ENCODE measurements at places on chromosomes 1 and 21. TPM values are rescaled to one million over a fixed set of nuclear protein-coding genes. Genes with fewer than 3 reads are reported as not detected.

GRCh38 chr1:51627672-51628071 lies 10.8 kb downstream of the OSBPL9 start:
- H3K4me1 ChIP-seq = no peaks in the 10 kb centered on the region
- no peaks in the 10 kb centered on the region for H3K36me3 ChIP-seq
- H3K27me3 ChIP-seq = no peaks in the 10 kb centered on the region
- no peak overlapping the region for H3K4me3 ChIP-seq

GRCh38 chr1:10965546-10966226 lies 46.8 kb upstream of the TARDBP start:
- no peaks in the 10 kb centered on the region for H3K27me3 ChIP-seq
- peaks cover 69% of the 10 kb centered on the region for H3K4me1 ChIP-seq
- H3K36me3 ChIP-seq = no peaks in the 10 kb centered on the region
- peak; percentile 58 for DNase-seq
- H3K27ac ChIP-seq = peak overlapping the region; percentile 77
- H3K4me3 ChIP-seq = 0 out of 2 replicates have a peak overlapping the region, but pooled peaks have one; percentile 25

- no peaks in the 10 kb centered on the region for H3K27me3 ChIP-seq
- no peaks in the 10 kb centered on the region for H3K36me3 ChIP-seq
- DNase-seq = no peak
These were observed 119.2 kb downstream of the ITSN1 start for GRCh38 chr21:33761441-33762036.

GRCh38 chr21:15094706-15095105 lies 29.9 kb upstream of the NRIP1 start:
- no peak overlapping the region for H3K27ac ChIP-seq
- no peak for DNase-seq
- H3K36me3 ChIP-seq = no peaks in the 10 kb centered on the region
- H3K27me3 ChIP-seq = no peaks in the 10 kb centered on the region
- no peak overlapping the region for H3K4me3 ChIP-seq

Gene CPLANE2
- polyA plus RNA-seq = 2.3 TPM

DNA sequence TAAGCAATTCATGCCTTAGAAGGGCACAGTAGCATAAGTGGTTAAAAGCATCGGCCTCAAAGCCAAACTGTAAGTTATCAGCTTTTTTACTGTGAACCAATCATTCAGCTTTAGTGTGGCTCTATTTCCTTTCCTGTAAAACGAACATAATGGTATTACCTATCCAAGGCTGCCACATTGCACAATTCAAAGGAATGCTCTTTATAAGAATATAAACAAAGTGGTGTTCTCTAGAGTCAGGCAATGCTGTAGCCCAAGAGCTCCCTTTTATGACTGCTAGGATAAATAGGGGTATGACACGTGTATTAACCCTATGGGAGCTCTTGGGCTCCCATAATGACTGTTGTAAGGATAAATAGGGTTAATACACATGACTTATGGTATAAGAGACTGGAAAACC lies 25.4 kb downstream of the INTS7 start:
- H3K27me3 ChIP-seq = no peaks in the 10 kb centered on the region
- DNase-seq = no peak
- H3K27ac ChIP-seq = no peak overlapping the region
- no peaks in the 10 kb centered on the region for H3K4me1 ChIP-seq
- H3K36me3 ChIP-seq = peaks cover 4% of the 10 kb centered on the region

Gene HPDL
- 57.3 TPM for polyA plus RNA-seq

Gene RIPK4
- polyA plus RNA-seq = not detected

DNA sequence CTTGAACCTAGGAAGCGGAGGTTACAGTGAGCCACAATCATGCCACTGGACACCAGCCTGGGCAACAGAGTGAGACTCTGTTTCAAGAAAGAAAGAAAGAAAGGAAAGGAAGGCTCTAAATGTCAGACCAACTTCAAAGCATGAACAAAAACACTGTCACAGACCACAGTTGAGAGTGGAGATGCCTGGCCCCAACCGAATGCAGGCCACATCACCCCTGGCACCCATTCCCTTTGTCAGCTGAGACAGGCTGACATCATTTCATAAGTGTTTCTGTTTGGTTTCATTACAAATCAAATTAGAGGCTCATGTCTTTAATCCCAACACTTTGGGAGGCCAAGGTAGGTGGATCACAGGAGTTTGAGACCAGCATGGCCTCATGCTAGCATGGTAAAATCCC lies 28.6 kb upstream of the NADK start:
- H3K4me3 ChIP-seq = no peak overlapping the region
- no peak overlapping the region for H3K27ac ChIP-seq
- H3K4me1 ChIP-seq = peaks cover 2% of the 10 kb centered on the region

DNA sequence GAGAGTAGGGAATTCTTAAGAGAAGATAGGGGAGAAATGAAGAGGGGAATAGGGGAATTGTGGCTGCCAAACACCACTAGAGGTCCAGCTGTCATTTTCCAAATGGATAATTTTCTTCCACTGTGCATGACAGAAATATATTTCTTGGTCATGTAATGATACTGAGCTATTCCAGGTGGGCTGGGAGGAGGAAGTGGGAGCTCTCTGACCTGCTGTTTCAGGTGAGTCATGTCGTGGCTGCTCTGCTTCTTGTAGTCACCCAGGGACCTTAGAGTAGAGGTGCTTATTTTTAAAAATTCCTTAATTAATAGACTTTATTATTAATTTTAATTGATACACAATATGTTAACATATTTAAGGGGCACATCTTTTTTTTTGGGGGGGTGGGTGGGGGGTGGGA lies 11.9 kb downstream of the PDE4B start:
- no peaks in the 10 kb centered on the region for H3K4me1 ChIP-seq
- DNase-seq = no peak
- no peak overlapping the region for H3K4me3 ChIP-seq
- H3K36me3 ChIP-seq = no peaks in the 10 kb centered on the region

- H3K27ac ChIP-seq = no peak overlapping the region
- no peaks in the 10 kb centered on the region for H3K27me3 ChIP-seq
- no peaks in the 10 kb centered on the region for H3K36me3 ChIP-seq
- no peaks in the 10 kb centered on the region for H3K4me1 ChIP-seq
- no peak for DNase-seq
These were observed 61.4 kb downstream of the CASZ1 start for GRCh38 chr1:10734962-10735544.

Gene ITLN1
- not detected for polyA plus RNA-seq

- no peak for DNase-seq
- no peaks in the 10 kb centered on the region for H3K36me3 ChIP-seq
- H3K27me3 ChIP-seq = no peaks in the 10 kb centered on the region
- no peak overlapping the region for H3K4me3 ChIP-seq
- H3K27ac ChIP-seq = no peak overlapping the region
These were observed 117.6 kb downstream of the CASZ1 start for GRCh38 chr1:10678852-10679251.

Gene TXLNA
- 86.1 TPM for polyA plus RNA-seq

DNA sequence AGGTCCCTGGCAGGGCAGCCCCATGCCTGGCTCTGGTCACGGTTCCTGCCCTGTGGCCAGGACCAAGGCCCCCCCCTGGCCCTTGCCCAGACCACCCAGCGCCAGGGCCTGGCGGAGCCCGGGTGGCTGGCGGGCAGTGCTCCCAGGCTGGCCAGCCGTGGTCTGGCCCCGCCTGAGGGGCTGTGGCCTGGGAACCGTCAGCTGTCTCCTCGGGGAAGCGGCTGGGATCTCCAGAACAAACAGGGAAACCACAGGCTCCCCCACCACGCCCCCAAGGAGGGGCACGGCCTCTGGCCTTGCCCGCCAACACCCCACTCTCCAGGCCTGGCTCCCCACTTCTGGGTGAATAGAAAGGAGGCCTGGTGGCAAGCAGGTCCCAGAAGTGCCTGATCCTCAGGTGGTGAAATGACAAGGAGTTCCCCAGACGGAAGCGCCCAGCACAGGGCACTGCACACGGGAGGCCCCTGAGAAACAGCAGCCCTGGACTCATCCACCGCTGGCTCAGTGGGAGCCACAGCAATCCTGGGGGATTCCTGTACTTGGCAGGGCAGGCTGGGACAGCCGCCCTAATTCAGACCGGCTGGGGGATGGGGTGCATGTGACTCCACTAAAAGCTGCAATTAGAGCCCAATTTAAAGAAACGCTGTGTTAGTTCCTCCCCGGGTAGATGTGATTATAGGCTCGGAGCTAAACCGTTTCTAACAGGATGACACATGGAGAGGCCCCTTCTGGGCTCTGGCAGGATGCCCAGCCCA lies 78.9 kb downstream of the RAP1GAP start:
- no peak overlapping the region for H3K4me3 ChIP-seq
- no peak for DNase-seq
- H3K27ac ChIP-seq = no peak overlapping the region

- H3K27me3 ChIP-seq = no peaks in the 10 kb centered on the region
- H3K27ac ChIP-seq = no peak overlapping the region
- no peak for DNase-seq
- H3K4me3 ChIP-seq = no peak overlapping the region
- H3K4me1 ChIP-seq = no peaks in the 10 kb centered on the region
These were observed 50.8 kb downstream of the CRP start for GRCh38 chr1:159663552-159663951.

GRCh38 chr21:39952265-39952664 lies 85.0 kb downstream of the PCP4 start:
- no peaks in the 10 kb centered on the region for H3K4me1 ChIP-seq
- DNase-seq = no peak
- H3K27ac ChIP-seq = no peak overlapping the region
- no peaks in the 10 kb centered on the region for H3K36me3 ChIP-seq
- H3K27me3 ChIP-seq = no peaks in the 10 kb centered on the region
- H3K4me3 ChIP-seq = no peak overlapping the region

GRCh38 chr1:57423135-57423655 lies 665 bp downstream of the DAB1 start:
- H3K27ac ChIP-seq = no peak overlapping the region
- H3K4me3 ChIP-seq = no peak overlapping the region
- no peak for DNase-seq

DNA sequence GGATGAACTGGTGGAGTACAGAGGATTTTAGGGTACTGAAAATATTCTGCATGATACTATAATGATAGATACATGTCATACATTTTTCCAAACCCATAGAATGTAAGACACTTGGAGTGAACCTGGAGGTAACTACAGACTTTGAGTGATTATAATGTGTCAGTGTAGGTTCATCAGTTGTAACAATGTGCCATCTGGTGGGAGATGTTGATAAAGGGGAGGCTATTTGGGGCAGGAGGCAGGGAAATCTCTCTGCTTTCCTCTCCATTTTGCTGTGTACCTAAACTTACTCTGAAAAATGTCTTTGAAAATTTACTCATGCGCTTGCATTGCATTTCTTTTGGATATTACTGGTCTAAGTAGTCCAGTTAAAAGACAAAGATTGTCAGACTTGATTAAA lies 35.2 kb downstream of the PTBP2 start:
- H3K4me3 ChIP-seq = no peak overlapping the region
- peaks cover 4% of the 10 kb centered on the region for H3K36me3 ChIP-seq
- no peak for DNase-seq
- H3K27me3 ChIP-seq = no peaks in the 10 kb centered on the region
- no peak overlapping the region for H3K27ac ChIP-seq
- H3K4me1 ChIP-seq = no peaks in the 10 kb centered on the region

DNA sequence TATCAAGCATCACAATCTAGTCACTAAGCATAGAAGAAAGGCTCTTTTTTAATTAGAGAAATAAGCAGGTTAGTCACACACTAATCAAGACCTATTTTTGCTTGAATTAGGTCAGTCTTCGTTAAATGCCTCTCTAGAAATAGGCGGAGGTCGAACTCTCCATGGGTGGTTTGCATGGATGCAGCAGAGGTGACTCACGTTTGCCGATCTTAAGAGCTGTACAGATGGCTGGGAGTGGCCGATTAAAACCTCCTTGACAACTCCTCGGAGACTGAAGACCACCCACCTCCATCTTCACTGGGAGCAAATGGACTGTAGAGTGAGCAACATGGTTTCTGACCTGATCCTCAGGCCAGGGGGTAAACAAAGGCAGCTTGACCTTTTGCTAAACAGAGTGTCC lies 249.3 kb downstream of the ZNF648 start:
- no peak for DNase-seq
- H3K27me3 ChIP-seq = no peaks in the 10 kb centered on the region
- no peaks in the 10 kb centered on the region for H3K4me1 ChIP-seq
- no peaks in the 10 kb centered on the region for H3K36me3 ChIP-seq
- no peak overlapping the region for H3K27ac ChIP-seq
- no peak overlapping the region for H3K4me3 ChIP-seq

DNA sequence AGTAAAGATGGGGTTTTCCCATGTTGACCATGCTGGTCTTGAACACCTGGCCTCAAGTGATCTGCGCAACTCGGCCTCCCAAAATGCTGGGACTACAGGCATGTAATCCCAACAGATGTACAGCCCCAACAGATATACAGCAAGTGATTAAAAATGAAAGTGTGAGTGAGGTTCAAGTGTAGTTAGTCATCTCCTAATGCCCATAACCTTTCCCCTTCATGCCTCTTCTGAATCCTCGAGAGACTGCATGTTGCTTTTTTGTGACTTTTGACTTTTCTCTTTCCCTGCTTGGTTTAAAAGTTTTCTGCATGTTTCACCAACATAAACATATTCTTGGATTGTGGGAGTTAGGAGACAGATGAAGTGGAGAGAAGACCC lies 31.2 kb downstream of the KCNK2 start:
- no peaks in the 10 kb centered on the region for H3K4me1 ChIP-seq
- no peak overlapping the region for H3K27ac ChIP-seq
- no peaks in the 10 kb centered on the region for H3K27me3 ChIP-seq
- no peaks in the 10 kb centered on the region for H3K36me3 ChIP-seq
- no peak for DNase-seq
- H3K4me3 ChIP-seq = no peak overlapping the region

DNA sequence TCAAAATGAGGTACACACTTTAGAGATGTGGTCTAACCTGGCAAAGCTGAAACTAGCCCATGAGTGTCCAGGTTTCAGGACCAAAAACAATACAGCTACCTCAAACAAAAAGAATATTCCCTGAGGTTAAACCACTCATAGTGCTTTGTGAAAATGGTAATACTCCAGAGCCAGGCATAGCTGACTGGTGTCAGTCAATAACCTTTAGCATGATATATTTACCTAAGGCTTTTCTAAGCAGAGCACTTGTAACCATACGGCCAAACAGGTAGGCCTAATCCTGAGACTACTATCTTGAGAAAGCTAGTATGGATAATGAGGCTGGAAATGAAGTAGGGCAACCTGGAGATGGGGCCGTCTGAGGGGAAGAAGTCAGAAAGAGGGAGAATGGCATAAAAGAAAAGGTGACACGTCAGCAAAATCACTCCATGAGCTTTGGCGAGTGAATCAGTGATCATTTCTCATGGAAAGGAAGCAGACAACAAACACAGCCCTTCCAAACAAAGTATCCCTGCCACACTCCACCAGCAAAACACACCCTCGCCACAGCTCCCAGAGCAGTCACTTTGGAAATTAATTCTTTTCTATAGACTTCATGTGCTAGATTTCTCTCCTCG lies 1.7 kb upstream of the LRRC52 start:
- H3K36me3 ChIP-seq = no peaks in the 10 kb centered on the region
- H3K4me1 ChIP-seq = no peaks in the 10 kb centered on the region
- no peak overlapping the region for H3K4me3 ChIP-seq
